ENCODE measurements at places on chromosomes 5 and 9.
A peak's percentile ranks its signal among the peaks of the same experiment; 100 is the strongest.

- DNase-seq: no peak
These were observed 46.5 kb downstream of the TRIO start for GRCh38 chr5:14189680-14190079.

DNA sequence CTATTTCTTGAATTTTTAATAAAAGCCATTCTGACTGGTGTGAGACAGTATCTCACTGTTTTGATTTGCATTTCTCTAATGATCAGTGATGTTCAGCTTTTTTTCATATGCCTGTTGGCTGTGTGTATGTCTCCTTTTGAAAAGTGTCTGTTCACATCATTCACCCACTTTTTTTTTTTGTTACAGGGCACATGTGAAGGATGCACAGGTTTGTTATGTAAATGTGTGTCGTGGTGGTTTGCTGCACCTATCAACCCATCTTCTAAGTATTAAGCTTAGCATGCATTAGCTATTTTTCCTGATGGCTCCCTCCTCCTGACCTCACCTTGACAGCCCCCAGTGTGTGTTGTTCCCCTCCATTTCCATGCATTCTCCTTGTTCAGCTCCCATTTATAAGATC, 39.3 kb upstream of the IFNE start:
- DNase-seq: no peak

GRCh38 chr5:159640921-159641320, 275.4 kb upstream of the ADRA1B start:
- no peak for DNase-seq

DNA sequence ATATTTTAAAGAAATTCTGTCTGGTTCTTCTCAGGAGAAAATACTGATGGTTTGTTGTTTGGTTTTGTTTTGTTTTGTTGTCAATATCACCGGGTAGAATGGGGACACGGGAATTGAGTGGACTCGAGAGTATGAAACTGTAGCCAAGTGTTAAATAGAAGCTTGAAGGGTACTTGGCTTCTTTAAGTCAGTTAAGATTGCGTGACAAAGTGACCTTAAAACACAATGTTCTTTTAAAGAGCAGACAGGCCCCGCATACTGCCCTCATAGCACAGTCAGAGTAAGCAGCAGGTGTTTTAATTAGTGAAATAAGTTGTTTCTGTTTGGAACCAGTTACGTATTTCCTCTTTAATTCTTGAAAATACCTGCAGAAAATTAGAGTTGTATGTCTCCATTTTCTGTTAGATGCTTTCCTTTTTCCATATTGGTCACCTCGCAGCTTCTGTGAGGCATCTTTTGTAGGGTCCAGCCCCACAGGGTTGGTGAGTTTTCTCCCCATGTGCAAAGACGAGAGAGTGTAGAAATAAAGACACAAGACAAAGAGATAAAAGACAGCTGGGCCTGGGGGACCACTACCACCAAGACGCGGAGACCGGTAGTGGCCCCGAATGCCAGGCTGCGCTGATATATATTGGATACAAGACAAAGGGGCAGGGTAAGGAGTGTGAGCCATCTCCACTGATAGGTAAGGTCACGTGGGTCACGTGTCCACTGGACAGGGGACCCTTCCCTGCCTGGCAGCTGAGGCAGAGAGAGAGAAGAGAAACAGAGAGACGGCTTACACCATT, 9.6 kb downstream of the TRIP13 start:
- DNase-seq: no peak

- DNase-seq: no peak
These were observed 283.9 kb upstream of the RFX3 start for GRCh38 chr9:3809724-3810123.

GRCh38 chr5:111262153-111262552, 38.0 kb downstream of the CAMK4 start:
- no peak for DNase-seq

GRCh38 chr9:125468646-125469045, 207.0 kb downstream of the GAPVD1 start:
- DNase-seq: no peak

GRCh38 chr5:101364469-101364868, 461.4 kb upstream of the ST8SIA4 start:
- DNase-seq: peak; percentile 4

- no peak for DNase-seq
These were observed 75.7 kb upstream of the ACOT12 start for GRCh38 chr5:81469676-81470075.

- DNase-seq: no peak
These were observed 179.4 kb upstream of the SPEF2 start for GRCh38 chr5:35438288-35438687.

DNA sequence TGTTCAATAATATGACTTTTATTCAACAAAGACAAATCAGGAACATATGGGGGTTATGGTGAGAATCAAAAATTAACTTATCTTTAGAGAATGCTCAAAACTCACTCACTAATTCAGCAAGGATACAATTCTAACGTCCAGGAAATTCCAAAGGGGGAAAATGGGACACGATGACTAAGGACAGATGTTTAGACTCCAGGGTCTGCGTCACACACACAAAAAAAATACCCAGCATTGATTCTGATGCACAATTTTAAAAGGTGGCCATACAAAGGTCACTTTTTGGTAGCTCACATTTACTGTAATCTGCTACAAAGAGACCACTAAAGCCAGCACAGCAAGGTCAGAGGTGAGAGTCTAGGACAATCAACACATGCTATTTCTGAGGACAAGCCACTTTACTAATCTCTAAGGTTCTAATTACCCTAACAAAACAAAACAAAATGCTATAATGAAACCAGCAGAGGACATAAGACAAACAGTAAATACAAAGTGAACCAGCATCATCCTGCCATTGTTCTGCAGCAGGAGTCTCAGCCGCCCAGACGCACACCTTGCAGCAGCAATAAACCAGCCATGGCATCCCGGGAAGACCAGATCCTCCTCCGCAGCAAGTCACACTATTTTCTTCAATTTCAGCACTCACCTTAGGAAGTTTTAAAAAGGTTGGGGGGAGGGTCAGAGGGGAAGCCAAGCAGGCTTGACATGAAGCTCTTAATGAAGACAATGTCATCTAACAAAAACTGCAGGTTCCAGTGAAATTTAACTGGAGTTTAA, 57.8 kb downstream of the TTC39B start:
- no peak for DNase-seq

GRCh38 chr5:169160405-169160901, 140.5 kb downstream of the SLIT3 start:
- DNase-seq: peak; percentile 35

GRCh38 chr5:59749782-59750520, 143.6 kb downstream of the PDE4D start:
- DNase-seq: no peak

- DNase-seq: no peak
These were observed 106.6 kb downstream of the ADAMTS16 start for GRCh38 chr5:5246736-5247135.

DNA sequence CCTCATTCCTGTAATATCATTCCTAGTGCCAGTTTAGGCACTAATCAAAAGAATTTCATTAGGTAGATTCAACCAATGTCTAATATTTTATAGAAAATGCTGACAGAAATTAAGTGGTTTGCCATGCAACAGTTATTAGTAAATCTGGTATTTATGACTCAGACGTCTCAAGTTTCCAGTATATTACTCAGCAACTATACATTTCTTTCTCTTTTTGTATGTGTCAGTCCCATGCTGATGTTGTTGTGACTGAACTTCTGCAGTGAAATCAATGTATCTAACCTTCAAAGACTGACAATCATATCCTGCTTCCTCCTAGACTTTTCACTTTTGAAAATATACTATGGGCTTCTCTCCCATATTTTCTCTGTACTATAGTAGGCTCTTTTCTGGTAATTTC, 822.5 kb downstream of the NR2F1-AS1 start:
- no peak for DNase-seq

- peak; percentile 67 for DNase-seq
These were observed 13.1 kb downstream of the PSD2 start for GRCh38 chr5:139808481-139809330.

- DNase-seq: no peak
These were observed 110.4 kb upstream of the SLC27A6 start for GRCh38 chr5:128854931-128855330.

DNA sequence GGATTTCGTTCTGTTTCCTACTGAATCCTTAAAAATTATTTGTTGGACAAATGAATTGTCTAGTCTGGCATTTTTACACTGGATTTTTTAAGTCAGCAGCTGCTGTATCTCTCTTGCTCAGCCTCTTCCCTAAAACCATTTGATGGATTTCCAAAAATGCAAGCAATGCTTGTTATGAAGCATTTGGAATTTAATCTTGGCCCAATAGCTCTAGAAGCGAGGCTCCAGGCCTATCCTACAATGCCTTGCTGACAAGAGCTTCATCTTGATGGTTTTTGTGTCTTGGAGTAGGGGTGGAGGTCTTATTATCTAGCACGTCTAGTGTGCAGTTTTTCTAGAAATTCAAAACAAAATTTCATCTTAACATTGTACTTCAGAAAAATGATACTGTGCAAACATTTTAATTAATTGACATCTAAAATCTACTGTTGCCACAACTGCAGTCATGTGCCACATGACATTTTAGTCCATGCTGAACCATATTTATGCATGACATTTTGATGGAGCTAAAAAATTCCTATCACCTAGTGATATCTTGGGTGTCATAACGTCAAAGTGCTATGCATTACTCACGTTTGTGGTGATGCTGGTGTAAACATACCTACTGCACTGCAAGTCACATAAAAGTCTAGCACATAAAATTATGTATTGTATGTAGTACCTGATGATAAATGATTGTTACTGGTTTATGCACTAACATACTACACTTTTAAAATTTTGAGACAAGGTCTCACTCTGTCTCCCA, 5.9 kb upstream of the RAD23B start:
- peak; percentile 63 for DNase-seq

GRCh38 chr5:102294886-102295395, 1.1 kb downstream of the SLCO4C1 start:
- DNase-seq: no peak

GRCh38 chr5:62354028-62354874, 48.2 kb downstream of the KIF2A start:
- peak; percentile 38 for DNase-seq

DNA sequence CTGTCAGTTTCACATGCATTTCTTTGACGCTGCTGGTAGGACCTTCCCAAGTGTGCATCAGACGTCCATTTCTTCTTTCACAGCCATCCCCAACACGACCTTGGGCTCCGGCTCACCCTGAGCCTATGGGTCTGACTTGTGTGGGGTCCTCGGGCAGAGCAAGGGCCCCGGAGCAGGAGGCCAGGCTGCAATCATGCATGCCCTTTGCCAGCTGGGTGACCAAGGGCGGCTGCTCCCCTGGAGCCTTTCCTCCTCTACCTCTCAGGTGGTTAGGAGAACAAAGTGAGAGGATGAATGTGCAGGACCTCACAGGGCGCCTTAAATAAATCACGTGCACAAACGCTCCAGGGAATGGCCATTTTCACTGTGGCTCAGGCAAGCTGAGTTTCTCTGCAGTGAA, 33.2 kb downstream of the TERT start:
- no peak for DNase-seq

DNA sequence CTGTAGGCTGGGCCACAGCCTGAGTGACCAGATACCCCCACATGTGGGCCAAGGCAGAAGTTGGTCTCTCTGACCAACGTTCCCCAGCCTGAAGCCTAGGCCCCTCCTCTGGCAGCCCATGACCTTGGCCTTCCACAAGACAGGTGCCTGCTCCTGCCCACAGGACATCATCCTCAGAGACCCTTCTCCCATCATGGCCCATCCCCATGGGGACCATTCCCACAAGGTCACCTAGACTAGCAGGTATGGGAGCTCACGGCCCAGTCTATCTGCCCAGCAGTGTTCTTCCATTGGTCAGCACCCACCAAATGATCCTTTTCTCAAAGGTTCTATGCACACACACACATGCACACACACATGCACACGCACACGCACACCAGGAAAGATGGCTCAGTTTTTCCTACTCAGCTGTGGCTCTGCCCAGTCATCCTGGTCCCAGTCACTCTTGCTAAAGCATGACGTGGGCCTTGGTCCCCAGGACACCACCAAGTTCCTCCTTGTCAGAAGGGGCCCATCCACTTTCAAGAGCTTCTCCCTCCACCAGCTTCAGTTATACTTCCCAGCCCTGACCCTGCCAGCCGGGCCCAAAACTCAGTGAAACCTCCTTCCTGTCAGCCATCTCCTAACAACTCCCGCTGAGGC, 65.4 kb downstream of the PAX5 start:
- DNase-seq: no peak

- DNase-seq: no peak
These were observed 165.1 kb downstream of the CAAP1 start for GRCh38 chr9:26727471-26727870.

GRCh38 chr5:24163091-24163490, 481.7 kb downstream of the CDH10 start:
- no peak for DNase-seq

GRCh38 chr5:135881244-135881643, 14.4 kb downstream of the IL9 start:
- no peak for DNase-seq

- no peak for DNase-seq
These were observed 544.5 kb downstream of the CSNK1G3 start for GRCh38 chr5:124056326-124056990.
